Progenitor cell of endocrine pancreas (in vitro differentiated cells): ENCODE measurements at places on chromosomes 6 and 20.

- DNase-seq: no peak
- H3K4me1 ChIP-seq: peaks cover 5% of the 10 kb centered on the region
- H3K36me3 ChIP-seq: no peaks in the 10 kb centered on the region
- H3K27ac ChIP-seq: no peak overlapping the region
- H3K4me3 ChIP-seq: no peak overlapping the region
- H3K27me3 ChIP-seq: no peaks in the 10 kb centered on the region
These were observed 315.7 kb upstream of the NT5E start for GRCh38 chr6:85134172-85134571.

DNA sequence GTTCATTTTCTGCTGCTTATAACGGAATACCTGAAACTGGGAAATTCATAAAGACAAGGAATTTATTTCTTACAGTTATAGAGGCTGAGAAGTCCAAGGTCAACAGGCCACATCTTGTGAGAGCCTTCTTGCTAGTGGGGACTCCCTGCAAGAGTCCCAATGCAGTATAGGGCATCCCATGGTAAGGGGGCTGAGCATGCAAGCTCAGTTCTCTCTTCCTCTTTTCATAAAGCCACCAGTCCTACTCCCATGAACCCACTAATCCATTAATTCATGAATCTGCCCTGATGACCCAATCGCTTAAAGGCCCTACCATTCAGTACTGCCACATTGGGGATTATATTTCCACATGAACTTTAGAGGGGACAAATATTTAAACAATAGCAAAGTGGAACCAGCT, 26.5 kb downstream of the CYB5R4 start:
- no peak overlapping the region for H3K27ac ChIP-seq
- H3K36me3 ChIP-seq: no peaks in the 10 kb centered on the region
- no peak overlapping the region for H3K4me3 ChIP-seq
- no peak for DNase-seq
- no peaks in the 10 kb centered on the region for H3K27me3 ChIP-seq

- no peaks in the 10 kb centered on the region for H3K36me3 ChIP-seq
- no peaks in the 10 kb centered on the region for H3K4me1 ChIP-seq
- no peak overlapping the region for H3K27ac ChIP-seq
- no peak for DNase-seq
- H3K27me3 ChIP-seq: no peaks in the 10 kb centered on the region
These were observed 284.2 kb downstream of the DOK5 start for GRCh38 chr20:54759589-54759988.

GRCh38 chr6:52049252-52050050, 38.0 kb downstream of the PKHD1 start:
- H3K4me3 ChIP-seq: no peak overlapping the region
- H3K27me3 ChIP-seq: no peaks in the 10 kb centered on the region
- H3K27ac ChIP-seq: no peak overlapping the region
- H3K36me3 ChIP-seq: no peaks in the 10 kb centered on the region
- H3K4me1 ChIP-seq: no peaks in the 10 kb centered on the region

DNA sequence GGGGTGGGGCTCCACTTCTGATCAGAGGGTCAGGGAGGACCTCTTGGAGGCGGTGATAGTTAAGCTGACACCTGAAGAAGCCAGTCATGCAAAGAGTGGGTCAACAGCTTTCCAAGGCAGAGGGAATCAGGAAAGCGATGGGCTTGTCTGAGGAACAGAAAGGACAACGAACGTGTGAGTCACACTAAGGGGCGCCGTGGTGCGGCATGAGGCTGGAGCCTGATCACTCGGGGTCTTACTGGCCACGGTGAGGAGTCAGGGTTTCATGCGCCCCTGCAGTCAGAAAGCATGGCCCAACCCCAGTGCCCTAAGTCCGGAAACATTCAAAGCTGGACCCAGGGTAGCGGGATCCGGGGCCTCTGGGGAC, 50.6 kb upstream of the SLC32A1 start:
- peaks cover 81% of the 10 kb centered on the region for H3K27me3 ChIP-seq
- no peak for DNase-seq
- peaks cover 4% of the 10 kb centered on the region for H3K4me1 ChIP-seq
- H3K27ac ChIP-seq: peak overlapping the region; percentile 78
- peak overlapping the region; percentile 78 for H3K4me3 ChIP-seq

DNA sequence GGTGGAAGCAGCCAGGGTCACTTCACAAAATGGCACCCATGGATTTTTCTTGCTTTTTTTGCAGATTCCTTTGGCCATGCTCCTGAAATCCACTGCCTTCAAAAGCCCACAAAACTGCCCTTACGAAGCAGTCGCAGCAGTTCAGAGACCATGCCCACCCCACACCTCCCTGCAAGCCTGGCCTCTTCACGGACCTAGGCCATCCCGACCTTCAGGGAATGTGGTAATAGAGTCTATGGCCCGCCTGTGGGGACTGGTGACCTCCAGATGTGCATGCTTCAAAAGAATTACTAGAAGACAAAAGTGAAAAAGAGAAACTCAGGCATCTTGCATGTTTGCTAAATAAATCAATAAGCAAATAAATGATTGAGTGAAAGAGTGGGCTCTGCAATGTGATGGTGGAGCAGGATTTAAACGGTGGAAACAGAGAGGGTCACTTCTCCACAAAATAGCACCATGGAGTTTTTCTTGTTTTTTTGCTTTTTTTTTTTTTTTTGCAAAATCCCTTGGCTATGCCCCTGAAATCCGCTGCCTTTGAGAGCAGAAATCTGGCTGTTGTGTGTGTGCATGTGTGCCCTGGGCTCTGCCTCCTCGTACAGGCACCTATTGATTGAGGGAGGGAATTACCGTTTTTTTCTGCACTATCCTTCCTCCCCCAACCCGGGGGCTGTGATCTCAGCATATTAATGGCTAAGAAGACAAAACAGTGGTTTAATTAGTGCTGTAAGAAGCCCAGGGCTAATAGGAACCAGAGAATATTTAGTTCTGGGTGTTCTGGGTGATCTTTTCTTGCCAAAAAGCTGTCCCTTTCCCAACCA, 107.4 kb downstream of the PXDC1 start:
- DNase-seq: no peak
- H3K27ac ChIP-seq: no peak overlapping the region
- H3K36me3 ChIP-seq: no peaks in the 10 kb centered on the region
- H3K4me1 ChIP-seq: peaks cover 20% of the 10 kb centered on the region
- H3K27me3 ChIP-seq: no peaks in the 10 kb centered on the region

- H3K27me3 ChIP-seq: peaks cover 6% of the 10 kb centered on the region
- no peak overlapping the region for H3K4me3 ChIP-seq
- peaks cover 8% of the 10 kb centered on the region for H3K4me1 ChIP-seq
- H3K27ac ChIP-seq: no peak overlapping the region
These were observed 9.5 kb downstream of the TNFAIP3 start for GRCh38 chr6:137876547-137876946.

DNA sequence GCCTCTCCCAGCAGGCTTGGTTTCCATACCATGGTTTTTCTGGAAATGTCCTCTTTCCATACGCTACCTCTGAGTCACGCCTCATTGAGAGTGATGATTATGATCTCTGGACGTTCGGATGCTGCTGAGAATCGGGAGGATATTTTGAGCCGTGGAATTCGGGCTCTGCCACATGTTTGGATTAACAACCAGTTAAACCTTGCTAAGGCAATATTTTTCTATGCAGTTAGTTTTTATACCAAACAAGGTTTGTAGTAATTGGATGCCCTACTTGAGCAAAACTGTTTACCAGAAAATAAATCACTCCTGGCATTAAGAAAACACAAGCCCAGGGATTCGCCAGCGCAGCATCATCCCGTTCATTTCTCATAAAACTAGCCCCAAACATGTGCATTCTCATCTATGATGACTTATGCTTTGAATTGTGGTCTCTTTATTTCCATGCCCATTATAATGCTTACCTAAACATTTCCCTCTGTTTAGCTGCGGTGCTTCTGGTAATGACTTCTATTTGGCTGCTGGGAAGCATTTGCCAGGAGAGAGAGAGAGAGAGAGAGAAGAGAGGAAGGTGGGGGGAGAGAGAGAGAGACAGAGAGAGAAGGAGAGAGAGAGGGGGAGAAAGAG, 198.9 kb downstream of the CLIC5 start:
- DNase-seq: no peak
- peaks cover 3% of the 10 kb centered on the region for H3K4me1 ChIP-seq
- H3K36me3 ChIP-seq: no peaks in the 10 kb centered on the region
- no peak overlapping the region for H3K27ac ChIP-seq

GRCh38 chr20:11957911-11958310, 40.2 kb downstream of the BTBD3 start:
- no peak overlapping the region for H3K4me3 ChIP-seq
- H3K27ac ChIP-seq: no peak overlapping the region
- peaks cover 7% of the 10 kb centered on the region for H3K27me3 ChIP-seq

DNA sequence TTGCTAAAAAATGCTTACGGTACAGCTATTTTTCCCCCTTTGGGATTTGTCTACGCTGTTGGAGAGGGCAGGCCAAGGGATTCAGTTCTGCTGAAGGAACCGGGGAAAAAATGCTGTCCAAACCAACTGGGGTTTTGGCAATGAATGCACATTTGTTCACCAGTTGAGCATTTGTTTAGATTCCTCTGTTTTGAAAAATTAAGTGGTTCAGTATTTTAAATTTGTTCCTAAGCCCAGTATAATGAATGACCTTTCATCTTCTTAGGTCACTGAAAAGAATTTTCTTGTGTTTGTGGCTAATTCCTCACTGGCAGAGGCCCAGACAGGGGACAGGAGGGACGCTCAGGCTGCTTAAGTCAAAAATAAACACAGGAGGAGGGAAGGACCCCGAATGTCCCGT, 10.8 kb upstream of the EYA2 start:
- no peak for DNase-seq
- peaks cover 11% of the 10 kb centered on the region for H3K27me3 ChIP-seq
- H3K36me3 ChIP-seq: no peaks in the 10 kb centered on the region
- H3K4me3 ChIP-seq: no peak overlapping the region

- no peak overlapping the region for H3K4me3 ChIP-seq
- H3K27ac ChIP-seq: no peak overlapping the region
- no peaks in the 10 kb centered on the region for H3K27me3 ChIP-seq
- no peaks in the 10 kb centered on the region for H3K4me1 ChIP-seq
These were observed 51.0 kb upstream of the MLIP start for GRCh38 chr6:54060286-54060685.

DNA sequence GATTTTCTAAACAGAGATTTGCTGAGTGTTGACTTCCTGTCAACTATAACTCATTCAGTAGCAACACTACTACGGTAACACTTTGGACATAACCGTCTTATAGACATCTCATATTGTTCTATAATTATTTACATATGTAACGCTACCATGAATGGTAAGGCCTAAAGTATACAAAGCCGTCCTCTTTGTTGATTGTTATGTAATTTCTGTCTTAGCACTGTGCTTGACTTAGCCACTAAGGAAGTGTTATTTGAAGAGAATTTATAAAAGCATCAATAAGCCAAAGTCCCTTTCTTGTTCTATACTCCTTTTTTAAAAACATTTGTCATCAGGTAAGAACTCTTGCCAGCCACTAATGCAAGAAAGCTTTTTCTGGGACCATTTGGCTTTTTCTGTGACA, 240.6 kb downstream of the MEI4 start:
- no peak overlapping the region for H3K4me3 ChIP-seq
- peaks cover under 1% of the 10 kb centered on the region for H3K4me1 ChIP-seq
- no peak for DNase-seq
- peaks cover 2% of the 10 kb centered on the region for H3K36me3 ChIP-seq
- no peak overlapping the region for H3K27ac ChIP-seq

GRCh38 chr6:150841697-150842096, 23.8 kb upstream of the MTHFD1L start:
- no peaks in the 10 kb centered on the region for H3K27me3 ChIP-seq
- no peak for DNase-seq
- H3K27ac ChIP-seq: no peak overlapping the region
- peaks cover 19% of the 10 kb centered on the region for H3K36me3 ChIP-seq
- no peak overlapping the region for H3K4me3 ChIP-seq
- H3K4me1 ChIP-seq: peaks cover 9% of the 10 kb centered on the region

DNA sequence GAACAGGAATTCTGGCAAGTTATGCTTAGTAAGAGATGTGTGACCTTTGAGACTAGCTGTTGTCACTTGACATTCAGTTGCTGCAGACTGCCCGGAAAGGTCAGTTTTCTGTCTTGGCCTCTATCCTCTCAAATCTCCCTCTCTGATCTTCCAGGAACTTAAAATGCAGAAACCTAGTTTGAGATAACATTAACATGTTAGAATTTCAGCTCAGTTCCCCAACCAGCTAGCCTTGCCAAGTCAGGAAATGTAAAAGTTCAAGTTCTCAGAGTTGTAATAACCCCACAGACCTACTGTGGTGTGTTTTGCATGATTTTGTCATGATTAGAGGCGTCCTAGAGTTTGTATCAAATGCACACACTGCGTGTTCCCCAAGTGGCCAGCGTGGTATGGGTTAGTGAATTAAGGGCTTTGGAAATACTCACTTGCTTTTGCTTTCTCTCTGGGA, 46.6 kb downstream of the DUSP22 start:
- no peaks in the 10 kb centered on the region for H3K27me3 ChIP-seq
- peaks cover 3% of the 10 kb centered on the region for H3K36me3 ChIP-seq
- no peak overlapping the region for H3K4me3 ChIP-seq
- H3K27ac ChIP-seq: no peak overlapping the region

GRCh38 chr20:62367633-62368391, 700 bp upstream of the LAMA5 start:
- peak overlapping the region; percentile 78 for H3K27ac ChIP-seq
- peaks cover 25% of the 10 kb centered on the region for H3K4me1 ChIP-seq
- H3K4me3 ChIP-seq: peak overlapping the region; percentile 69
- DNase-seq: no peak
- H3K27me3 ChIP-seq: no peaks in the 10 kb centered on the region

- H3K36me3 ChIP-seq: no peaks in the 10 kb centered on the region
- H3K4me1 ChIP-seq: peaks cover 10% of the 10 kb centered on the region
- H3K4me3 ChIP-seq: no peak overlapping the region
- no peaks in the 10 kb centered on the region for H3K27me3 ChIP-seq
- no peak for DNase-seq
These were observed 180.6 kb upstream of the CCN2 start for GRCh38 chr6:132131758-132132157.

DNA sequence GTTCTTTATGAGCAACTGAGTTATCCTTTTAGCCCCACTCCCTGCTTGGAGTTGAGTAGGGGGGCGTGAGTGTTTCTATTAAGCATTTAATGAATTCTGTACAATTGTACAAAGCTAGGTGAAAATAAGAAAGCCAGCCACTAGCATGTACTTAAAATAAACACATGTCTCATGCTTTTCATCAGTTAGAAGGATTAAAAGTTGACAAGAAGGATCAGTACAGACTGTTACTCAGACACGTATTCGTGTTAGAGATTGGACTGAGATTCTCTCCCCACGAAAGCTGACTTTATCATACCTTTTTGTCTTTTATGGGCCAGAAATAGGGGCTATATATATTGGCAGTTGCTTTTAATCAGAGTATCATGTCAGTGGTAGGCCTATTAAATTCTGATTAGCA, 1.7 kb downstream of the HSF2 start:
- H3K4me3 ChIP-seq: peak overlapping the region; percentile 97
- no peaks in the 10 kb centered on the region for H3K27me3 ChIP-seq
